Osteoblast (primary cell): ENCODE measurements at places on chromosomes 16 and 17. TPM values are rescaled to one million over a fixed set of nuclear protein-coding genes. Genes with fewer than 3 reads are reported as not detected.
A peak's percentile ranks its signal among the peaks of the same experiment; 100 is the strongest.

CYGB gene
- total RNA-seq = 39.1 and 74.0 TPM in 2 replicates

BCO1 gene
- not detected in 2 replicates for total RNA-seq

CDK3 gene
- 0.72 and 0.88 TPM in 2 replicates for total RNA-seq

GRCh38 chr17:17870247-17870646, 33.5 kb upstream of the SREBF1 start:
- H3K27me3 ChIP-seq = no peaks in the 10 kb centered on the region
- peak; percentile 42 for DNase-seq
- H3K4me3 ChIP-seq = no peak overlapping the region
- H3K36me3 ChIP-seq = peaks cover 23% of the 10 kb centered on the region
- no peaks in the 10 kb centered on the region for H3K4me1 ChIP-seq
- H3K27ac ChIP-seq = no peak overlapping the region

GRCh38 chr16:81608523-81609209, 164.1 kb downstream of the CMIP start:
- H3K4me1 ChIP-seq = peaks cover 38% of the 10 kb centered on the region
- DNase-seq = peak; percentile 97
- H3K36me3 ChIP-seq = peaks cover 5% of the 10 kb centered on the region

GRCh38 chr16:83802135-83802534, 5.6 kb upstream of the HSBP1 start:
- peak overlapping the region; percentile 62 for H3K4me3 ChIP-seq
- H3K27me3 ChIP-seq = peaks cover 5% of the 10 kb centered on the region
- no peaks in the 10 kb centered on the region for H3K36me3 ChIP-seq
- no peak overlapping the region for H3K27ac ChIP-seq

DNA sequence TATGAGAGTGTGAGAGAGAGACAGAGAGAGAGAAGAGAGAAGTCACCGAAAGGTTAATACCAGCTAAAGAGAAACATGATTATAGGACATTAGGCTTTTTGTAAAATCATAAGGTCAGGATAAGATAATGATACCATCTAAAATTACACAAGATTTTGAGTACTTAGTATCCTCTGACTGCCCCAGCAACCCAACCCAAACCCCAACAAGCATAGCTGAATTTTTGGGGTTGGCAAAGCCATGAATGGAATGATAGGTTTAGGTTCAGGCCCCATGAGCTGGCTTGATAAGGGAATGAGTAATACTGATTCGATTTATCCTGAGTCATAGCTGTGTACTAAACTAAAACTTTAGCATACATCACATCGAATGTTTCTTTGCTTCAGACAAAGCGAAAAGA, 259.5 kb downstream of the IRX3 start:
- H3K27ac ChIP-seq = peak overlapping the region; percentile 71

DNA sequence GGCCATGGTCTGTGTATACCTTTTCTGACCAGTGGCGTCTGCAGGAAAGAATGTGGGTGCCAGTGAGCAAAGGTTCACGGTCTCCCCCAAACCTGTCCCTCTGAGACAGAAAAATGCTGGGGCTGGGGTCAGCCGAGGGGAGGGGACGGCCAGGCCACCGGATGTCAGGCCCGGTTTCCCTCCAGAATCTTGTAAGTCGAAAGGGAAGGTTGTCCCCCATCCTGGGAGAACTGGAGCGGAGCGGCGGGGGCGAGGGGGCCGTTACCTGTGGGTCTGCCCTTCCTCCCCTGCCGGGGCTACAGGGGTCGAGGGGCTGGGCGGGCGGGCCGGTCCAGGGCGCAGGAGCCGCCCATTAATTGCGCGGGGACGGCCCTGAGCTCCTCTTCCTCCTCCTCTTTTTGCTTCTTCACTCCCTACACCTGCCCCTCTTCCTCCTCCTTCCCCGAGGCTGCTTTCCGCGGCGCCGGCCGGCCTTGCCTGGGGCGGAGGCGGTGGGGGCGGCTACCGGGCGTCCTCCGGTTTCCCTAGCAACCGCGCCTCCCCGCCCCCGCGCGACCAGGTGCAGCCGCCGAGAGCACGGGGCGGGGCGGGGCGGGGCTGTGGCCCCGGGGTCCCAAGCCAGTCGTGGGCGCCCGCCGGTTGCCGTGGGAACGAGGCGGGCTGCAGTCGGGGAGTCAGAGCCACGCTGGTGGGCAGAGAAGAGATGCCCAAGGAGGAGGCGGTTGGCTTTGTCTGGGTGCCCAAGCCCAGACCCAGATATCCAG, at the start of gene MARCHF10:
Gene MARCHF10 (minus strand): TSS at position 503 of the 764 bp plus-strand sequence. CDS start 6,579 bp downstream, outside the sequence.
- DNase-seq = peak; percentile 78
- no peak within 1 kb of the TSS for H3K27ac ChIP-seq
- H3K27me3 ChIP-seq = no peaks in the 10 kb centered on the region
- peak within 1 kb of the TSS; percentile 59 for H3K4me3 ChIP-seq

DNA sequence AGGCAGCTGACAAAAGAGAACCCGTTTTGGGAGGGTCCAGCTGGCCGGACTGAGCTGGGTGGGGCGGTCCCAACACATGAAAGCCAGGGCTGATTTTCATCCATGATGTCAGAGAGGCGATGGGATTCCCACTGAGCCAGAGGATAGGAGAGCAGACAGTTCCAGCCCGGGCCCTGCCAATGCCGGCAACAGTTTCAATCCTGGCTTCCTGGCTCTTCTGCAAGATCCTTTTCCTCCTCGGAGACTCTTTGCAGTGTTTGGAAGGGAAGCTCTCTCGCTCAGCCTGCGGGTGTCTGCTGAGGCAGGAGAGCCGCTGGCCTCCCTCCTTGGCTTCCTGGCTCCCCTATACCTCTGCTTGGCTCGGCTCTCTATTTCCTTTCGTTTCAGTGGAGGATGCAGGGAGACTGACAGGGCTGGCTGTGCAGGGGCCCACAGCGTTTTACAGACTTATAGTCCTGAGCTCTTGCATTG, 145.5 kb upstream of the SOX9 start:
- H3K27ac ChIP-seq = peak overlapping the region; percentile 90
- DNase-seq = peak; percentile 68
- peaks cover 21% of the 10 kb centered on the region for H3K4me1 ChIP-seq
- H3K36me3 ChIP-seq = no peaks in the 10 kb centered on the region
- H3K4me3 ChIP-seq = peak overlapping the region; percentile 73

DNA sequence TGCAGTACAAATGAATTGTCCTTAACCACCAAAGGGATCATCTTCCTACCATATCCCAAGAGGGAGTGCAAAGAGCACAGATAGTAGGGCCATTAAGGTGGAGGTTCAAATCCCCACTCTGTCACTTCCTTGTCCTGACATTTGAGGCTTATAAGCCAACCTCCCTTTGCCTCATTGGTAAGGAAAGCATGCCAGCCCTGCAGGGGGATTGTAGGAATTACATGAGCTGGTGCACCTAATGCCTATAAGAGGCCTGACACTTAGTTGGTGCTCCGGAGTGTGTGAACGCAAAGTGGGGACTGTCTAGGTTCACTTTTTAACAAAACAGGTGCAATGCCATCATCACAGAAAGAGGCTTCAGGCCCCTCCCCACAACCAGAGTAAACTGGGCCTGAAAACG, 374.4 kb downstream of the SNX29 start:
- no peak for DNase-seq
- H3K4me3 ChIP-seq = no peak overlapping the region
- H3K4me1 ChIP-seq = no peaks in the 10 kb centered on the region
- H3K27me3 ChIP-seq = no peaks in the 10 kb centered on the region
- no peaks in the 10 kb centered on the region for H3K36me3 ChIP-seq

DNA sequence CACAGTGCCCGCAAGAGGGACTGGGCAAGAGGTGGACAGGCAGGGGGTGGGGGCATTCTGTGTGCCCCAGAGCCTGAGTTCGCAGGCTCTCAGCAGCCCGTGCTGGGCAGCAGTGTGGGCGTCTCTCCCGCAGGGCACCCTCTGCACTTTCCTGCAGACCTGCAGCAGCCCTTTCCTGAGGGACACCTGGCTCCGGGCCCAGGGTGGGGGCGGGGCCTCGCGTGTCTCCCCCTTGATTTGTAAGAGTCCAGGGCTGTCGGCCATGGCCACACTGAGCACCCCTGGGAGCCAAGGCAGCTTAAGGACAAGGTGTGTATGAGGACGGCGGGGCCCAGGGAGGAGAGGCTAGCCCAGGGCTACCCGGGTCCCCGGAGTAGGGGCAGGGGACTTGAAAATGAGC, 33.4 kb upstream of the SLC38A10 start:
- no peaks in the 10 kb centered on the region for H3K36me3 ChIP-seq
- DNase-seq = no peak
- no peak overlapping the region for H3K27ac ChIP-seq
- H3K27me3 ChIP-seq = peaks cover 18% of the 10 kb centered on the region
- H3K4me1 ChIP-seq = peaks cover 11% of the 10 kb centered on the region
- H3K4me3 ChIP-seq = no peak overlapping the region
